LNCaP clone FGC (cell line): ENCODE measurements at places on chromosomes 2 and 18.

DNA sequence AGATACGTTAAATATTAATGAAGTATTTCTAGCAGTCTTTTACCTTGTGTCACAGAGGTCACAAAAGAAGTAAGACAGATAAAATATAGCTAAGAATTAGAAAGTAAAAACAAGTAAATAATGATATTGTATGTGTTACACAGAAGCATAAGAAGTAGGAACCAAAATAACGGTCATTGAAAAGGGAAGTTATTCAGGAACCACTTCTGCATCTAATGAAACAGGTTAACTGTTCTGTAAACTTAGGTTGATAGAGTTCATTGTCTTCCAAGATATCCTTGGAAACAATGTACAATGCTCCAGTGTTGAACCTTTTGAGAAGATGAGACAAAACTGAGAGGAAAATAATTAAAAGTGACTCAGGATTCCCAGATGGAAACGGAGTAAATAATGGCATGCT is 57.1 kb upstream of the CD302 start:
- no peak for DNase-seq

- DNase-seq: no peak
Measured at GRCh38 chr18:75143851-75144250, 65.1 kb downstream of the PTGR3 start.

DNA sequence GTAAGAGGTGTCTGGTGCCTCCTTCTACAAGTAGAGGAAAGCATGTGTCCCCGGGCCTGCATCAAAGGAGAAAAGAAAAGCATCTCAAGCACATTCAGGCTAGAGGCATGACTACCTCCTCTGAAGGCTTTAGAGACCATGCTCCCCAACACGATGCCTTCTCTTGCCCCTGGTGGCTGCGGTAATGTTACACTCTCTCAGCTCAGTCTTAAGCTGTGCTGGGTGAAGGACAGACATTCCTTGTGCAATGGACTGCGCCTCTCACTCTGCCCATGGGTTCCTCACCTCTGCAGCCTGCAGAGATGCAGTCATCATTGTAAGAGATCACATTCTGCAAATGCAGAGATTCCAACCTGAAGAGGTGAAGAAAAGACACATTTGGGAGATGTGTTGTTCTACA is 148.2 kb upstream of the HNRNPA3 start:
- no peak for DNase-seq

- DNase-seq: no peak
Measured at GRCh38 chr2:40213071-40213470, 238.8 kb downstream of the SLC8A1 start.

DNA sequence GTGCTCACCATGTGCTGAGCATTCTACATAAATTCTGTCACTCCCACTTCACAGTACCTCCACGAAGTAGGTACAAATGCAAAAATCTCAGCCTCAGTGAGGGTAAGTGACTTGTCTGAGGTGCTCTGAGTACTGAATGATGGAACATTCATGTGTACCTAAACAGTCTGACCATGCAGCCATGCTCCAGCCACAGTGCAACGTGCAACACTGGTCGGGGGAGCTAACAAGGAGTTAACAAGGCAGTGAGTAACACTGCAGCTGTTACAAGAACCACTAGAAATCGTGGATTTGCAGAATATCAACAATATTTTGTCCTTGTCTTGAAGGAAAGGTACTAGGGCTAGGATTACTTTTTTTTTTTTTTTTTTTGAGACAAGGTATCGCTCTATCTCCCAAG is 36.6 kb upstream of the NDUFV2 start:
- no peak for DNase-seq

GRCh38 chr2:40371525-40372282 is 80.2 kb downstream of the SLC8A1 start:
- no peak for DNase-seq

DNA sequence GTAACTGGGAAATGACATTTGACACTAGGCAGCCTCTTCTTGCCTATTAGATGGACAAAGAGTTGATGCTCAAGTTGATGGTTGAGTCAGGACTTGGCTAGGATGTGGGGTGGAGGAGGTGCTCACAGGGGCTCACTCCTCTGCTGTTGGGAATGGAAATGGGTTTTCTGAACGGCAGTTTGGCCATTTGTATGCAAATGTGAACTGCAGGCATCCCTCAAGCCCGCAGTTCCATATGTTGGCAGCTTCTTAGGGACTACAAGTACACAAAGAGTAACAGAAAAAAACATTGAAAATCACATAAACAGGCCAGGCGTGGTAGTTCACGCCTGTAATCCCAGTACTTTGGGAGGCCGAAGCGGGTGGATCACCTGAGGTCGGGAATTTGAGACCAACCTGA is 80.8 kb downstream of the INPP5D start:
- no peak for DNase-seq

GRCh38 chr2:14752295-14752694 is 119.8 kb downstream of the LRATD1 start:
- no peak for DNase-seq

- no peak for DNase-seq
Measured at GRCh38 chr2:174586418-174587295, 10.9 kb downstream of the WIPF1 start.

GRCh38 chr18:28476302-28476701 is 299.4 kb upstream of the CDH2 start:
- no peak for DNase-seq

DNA sequence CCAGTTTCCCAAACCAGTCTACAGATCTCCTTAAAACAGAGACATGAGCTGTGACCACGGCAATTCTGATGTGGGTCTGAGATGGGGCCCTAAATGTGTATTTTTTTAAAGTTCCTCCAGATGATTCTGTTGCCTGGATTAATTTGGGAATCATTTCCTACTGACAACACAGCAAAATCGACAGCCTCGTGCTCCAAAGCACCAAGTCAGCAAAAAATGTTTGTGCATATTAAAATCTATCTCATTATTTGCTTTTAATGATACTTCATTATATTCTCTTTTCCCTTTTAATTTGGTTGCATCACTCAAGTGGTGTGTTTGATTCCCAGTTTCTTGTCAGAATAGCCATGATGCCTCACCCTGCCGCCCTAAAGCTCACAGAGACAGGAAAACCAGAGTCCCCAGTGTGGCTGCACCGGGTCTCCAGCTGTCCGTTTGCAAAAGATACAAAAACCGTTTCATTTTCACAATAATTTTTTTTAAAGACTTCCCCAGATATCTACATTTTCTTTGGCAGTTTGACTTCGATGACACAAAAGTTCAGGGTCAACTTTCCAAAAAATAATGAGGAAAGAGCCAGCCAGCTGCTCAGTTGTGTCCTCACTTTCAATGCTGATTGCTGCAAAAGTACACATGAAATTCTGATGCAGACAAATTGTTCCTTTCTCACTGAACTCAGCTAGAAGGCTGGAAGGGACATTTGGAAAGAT is 443.2 kb upstream of the ID2 start:
- no peak for DNase-seq

DNA sequence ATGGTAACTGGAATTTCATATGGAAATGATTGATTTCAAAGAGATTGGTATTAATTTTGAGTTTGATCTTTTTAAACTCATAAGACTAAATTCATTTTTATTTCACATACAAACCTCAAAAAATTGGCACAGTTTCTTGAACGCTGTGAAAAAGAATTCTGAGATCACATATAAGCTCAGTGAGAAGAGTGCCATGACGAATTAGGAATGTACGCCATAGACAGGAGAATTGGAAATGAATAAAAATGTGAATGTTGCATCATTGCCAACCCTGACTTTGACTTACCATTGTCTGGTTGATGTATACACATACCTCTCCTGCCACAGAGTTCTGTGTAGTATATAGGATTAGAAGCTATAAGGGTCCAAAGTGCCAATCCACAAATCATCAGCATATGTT is 290.4 kb upstream of the ZC3H15 start:
- DNase-seq: no peak

GRCh38 chr18:48543228-48543627 is 4.4 kb downstream of the CTIF start:
- no peak for DNase-seq

DNA sequence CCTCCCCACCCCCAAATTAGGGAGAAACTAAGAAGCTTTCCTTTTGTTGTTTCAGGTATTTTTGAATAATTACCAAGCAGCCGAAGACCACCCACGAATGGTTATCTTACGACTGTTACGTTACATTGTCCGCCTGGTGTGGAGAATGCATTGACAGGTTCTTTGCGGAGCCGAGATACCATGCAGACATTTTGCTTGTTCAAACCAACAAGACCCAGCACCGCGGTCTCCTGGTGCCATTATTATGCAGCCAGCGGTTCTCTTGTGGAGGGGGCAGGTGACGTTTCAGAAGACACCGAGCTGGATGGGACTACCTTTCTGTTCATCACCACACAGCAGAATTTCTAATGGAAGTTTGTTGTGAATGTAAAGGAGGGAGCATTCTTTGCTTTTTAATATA is 43.4 kb downstream of the BCL2L11 start:
- DNase-seq: no peak

DNA sequence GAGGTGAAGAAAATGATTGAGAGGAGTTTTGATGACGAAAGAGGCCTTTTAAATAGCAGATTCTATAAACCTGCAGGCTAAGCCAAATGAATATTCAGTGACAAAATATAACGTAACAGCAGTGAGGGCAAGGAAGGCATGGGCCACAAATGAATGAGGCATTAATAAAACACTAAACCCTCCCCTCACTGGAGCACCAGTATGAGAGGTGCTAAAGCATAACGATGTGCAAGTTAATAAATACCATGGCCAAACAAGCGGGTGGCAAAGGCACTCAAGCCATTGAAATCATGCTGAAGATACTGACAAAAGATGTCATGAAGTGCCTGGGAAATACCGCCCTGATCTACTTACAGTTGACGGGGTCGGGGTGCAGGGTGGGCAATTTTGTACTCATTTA is 30.2 kb upstream of the LONRF2 start:
- no peak for DNase-seq

DNA sequence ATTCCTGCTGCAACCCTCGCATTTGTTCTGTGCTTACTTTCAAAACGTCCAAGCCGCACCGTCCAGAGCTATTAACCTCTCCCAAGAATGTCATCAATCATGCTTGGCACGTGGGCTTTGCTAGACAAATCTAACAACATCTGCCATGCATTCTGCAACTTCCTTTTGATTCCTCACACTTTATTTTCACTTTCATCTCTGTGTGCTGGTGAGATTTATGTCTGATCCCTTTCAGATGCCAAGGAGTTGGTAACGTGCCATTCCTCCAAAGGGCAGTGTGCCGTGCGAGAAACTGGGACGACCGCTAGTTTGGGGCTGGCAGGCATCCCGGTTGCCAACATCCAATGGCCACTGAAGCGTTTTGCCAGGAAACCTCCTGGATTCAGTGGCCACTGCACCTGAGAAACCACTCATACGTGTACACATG is 230.0 kb upstream of the PARD3B start:
- no peak for DNase-seq

- DNase-seq: no peak
Measured at GRCh38 chr2:231672617-231673347, 35.5 kb upstream of the PTMA start.

DNA sequence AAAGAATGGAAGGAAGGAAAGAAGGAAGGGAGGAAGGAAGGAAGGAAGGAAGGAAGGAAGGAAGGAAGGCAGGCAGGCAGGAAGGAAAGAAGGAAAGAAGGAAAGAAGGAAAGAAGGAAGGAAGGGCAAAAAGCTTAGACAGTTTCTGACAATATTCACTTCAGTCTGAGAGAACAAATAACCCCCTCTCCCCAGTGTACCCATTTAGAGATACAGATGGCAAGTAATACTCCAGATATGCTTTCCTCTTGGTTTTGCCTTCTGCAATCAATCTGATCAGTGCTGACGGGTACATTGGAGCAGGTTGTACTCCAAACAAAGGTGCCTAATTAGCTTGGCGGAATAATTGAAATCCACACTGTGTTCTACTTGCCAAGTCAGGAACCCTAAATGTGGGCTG is 534.6 kb upstream of the TMEFF2 start:
- DNase-seq: no peak

DNA sequence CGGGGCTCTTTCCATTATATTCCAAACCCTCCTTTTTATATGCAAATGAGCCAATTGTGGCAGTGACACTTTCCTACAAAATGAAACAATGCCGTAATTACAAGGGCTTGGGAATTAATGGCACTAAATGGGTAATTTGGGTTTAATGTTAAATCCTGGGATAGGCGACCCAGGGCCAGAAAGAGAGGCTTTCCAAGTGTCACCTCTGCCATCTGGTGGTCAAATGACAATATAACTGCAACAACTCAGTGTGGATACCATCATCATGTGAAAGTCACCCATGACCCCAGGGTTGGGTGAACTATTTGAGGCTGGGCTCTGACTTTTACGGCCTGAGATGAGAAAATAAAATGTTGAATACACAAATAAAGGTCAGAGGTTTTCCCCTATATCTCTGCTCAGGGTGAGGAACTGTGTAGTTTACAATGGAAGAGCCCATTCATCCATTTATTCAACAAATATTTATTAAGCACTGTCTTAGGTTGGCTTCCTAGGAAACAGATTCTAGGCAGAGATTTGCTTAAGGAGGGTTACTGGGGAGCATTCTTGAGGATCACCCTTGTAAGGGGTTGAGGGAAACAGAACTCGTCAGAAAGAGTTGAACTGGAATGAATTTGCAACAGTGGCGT is 13.6 kb upstream of the THADA start:
- DNase-seq: no peak

DNA sequence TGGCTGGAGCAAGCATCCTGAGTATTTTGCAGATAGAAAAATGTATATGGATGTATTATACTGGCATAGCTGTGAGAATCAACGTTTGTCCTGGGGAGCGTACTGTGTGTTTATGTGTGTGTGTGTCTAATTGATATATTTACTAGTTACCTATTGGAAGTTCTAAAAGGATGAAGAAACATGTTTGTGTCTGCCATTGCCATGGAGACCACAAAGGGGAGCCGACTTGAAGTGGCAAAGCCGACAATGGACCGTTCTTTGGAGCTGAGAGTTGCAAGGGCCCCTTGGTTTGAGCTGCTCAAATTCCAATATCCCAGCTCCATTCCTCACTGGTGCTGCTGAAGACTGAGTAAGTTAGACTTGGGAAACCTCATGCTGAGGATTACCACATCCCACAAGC is 14.3 kb upstream of the SLC25A52 start:
- no peak for DNase-seq

- DNase-seq: no peak
Measured at GRCh38 chr2:109636317-109636716, 22.2 kb downstream of the SOWAHC start.

GRCh38 chr2:143877876-143878530 is 641.9 kb downstream of the ZEB2 start:
- no peak for DNase-seq

- no peak for DNase-seq
Measured at GRCh38 chr2:123609077-123609476, 416.0 kb upstream of the CNTNAP5 start.

DNA sequence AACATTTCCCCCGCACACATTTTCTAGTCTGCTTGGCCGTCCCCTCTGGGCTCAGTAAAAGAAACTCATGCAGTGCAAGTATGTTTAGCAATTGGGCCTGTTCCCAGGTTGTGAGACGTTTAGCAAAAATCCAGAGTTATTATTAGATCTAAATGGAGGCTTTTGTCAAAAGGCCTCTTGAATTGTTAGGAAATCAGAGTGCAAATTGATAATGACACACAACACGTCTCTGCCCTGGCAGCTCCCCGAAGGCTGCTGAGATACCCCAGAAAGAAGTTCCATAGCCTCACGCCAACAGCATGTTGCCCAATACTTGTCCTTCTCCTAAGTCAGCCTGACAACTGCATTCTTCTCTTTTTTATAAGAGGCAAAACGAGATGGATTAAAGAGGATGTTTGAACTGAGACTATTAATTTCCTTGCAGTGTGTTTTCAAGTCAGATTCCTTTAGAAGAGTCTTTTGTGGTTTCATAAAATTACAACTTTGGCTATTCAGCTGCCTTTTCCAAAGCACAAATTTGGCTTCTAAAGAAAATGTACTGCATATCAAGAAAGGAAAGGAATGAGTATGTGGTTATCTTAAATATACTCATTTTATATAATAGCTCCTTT is 202.2 kb downstream of the TRIB2 start:
- no peak for DNase-seq
